Lower leg skin (tissue), 4 donors: ENCODE measurements at places on chromosomes 5 and 9.
A peak's percentile ranks its signal among the peaks of the same experiment; 100 is the strongest.

DNA sequence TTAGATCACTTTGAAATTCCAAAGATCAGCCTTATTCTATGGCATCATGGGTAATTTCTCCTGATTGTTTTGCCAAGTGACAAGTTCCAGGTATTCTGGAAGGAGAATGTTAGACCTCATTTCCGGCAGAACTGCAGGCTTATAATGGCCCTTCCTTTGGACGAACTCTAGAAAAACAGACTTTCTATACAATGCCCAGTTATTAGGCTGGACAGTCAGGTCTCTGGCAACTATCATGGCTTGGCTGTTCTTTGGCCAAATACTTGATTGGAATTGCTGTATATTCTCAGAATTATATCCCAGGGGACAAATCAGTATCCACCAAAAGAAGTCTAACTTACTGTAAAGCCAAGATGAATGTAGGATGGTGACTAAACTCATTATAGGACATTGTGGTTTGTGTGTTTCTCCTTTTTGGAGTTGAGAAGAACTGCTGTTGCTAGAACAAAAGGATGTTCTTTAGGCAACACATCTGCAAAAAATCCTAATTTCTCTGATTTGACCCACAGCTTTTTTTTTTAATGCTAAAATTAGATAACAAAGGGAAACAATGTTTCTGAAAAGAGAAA, 69.0 kb downstream of the ADAMTSL1 start:
- no peak for DNase-seq

GRCh38 chr9:34611811-34612787, at the start of gene RPP25L:
TSS of gene RPP25L (minus strand) at chr9:34612097. CDS start at chr9:34611296, 801 bp downstream.
- peak; percentile 95 for DNase-seq

GRCh38 chr9:91246846-91247245, 114.9 kb downstream of the AUH start:
- DNase-seq = no peak

DNA sequence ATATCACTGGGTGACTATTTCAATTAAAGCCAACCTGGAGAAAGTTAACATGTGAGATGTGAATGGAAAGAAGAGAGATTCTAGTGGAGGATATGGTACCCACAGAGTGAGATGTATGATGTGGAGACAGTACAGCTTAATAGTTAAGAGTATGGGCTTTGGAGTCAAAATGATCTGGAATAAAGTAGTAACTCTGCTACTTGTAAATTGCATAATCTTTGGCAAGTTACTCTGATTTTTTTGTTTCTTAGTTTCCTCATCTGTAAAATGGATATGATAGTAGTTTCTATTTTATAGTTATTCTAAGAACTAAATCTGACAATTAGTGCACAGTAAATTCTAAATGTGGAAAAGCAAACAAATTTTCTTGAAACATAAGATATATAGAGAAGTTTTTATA, 79.2 kb downstream of the ISOC1 start:
- DNase-seq = no peak

DNA sequence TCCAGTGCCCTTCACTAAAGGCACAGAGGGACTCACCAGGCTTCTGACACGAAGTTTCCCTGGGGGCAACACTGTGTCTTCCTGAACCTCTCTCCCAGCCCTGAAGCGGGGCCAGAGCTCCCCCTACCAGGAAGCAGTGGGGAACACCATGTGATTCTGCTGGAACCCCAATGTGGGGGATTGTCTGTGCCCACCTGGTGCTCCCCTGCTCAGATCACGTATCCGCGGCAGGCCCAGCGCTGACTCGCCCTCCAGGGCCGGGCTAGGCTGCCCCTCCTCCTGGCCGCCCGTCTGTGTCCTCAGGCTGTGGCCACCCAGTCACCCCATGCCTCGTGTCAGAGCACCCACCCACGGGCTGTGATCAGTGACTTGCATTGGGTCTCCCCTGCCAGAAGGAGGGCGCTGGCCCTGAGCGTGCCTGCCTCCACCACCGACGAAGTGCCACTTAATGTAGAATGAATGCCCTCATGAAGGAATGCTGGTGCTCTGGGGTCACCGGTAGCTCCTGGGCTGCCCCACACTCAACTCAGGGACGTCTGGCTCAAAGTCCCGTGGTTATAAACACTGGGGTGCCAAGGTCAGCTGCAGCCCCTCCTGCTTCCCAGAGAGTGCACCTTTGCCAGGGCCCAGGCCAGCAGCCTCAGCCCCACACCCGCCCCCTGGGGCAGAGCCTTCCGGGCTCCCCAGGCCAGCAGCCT, 22.1 kb downstream of the SARDH start:
- DNase-seq = no peak

GRCh38 chr9:129497005-129497812, 123.7 kb downstream of the C9orf50 start:
- no peak for DNase-seq

DNA sequence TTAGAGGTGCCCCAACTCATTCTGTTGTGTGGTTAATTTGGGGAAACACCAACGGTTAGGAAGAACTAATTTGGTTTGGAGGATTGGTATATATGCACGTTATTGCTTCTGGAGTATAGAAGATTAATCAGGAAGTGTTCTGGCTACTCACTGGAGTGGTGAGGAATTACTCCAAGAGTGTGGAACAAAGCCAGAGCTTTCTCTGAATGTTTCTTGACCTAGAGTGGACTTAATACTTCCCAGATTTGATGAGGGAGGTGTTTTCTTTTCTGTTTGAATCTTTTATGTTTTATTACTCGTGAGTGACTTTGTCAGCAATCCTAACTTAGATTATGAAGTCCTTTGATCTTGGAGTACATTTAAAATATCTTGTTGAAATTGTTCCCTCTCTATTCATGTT, 163.7 kb downstream of the MAN2A1 start:
- no peak for DNase-seq

DNA sequence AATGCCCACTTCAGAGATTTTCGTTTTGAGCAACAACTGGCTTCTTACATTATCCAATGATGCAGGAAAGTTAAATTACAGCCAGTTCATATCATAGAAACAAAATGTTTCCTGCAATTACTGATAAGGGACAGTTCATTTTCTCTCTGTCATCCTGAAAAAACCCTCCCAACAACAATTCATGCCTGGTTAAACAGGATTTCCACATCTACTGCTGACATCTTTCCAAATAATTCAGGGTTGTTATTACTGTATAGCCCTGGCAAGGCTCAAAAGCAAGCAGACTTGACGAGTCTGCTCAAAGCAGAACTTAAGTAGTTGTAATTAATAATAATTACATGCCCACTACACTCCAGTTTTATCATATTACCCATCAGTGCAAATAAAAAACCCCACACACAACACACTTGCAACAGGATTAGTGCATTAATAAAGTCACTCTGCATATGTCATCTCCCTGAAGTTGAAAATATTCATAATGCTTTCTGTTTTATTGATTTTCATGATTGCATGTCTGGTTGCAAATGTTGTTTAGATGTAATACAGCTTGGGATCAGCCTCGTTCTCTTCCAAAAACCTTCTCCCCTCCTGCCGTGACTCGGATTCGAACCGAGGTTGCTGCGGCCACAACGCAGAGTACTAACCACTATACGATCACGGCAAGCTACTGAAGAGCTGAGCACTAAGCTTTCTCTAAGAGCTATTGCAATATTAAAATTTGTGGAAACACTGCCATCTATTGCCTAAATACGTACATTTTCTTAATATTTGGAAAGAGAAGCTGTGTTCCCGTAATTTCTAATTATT, 119.6 kb upstream of the NFIB start:
- DNase-seq = no peak

GRCh38 chr5:91235271-91235694, 147.8 kb downstream of the ARRDC3 start:
- no peak for DNase-seq

GRCh38 chr9:68970151-68970550, 43.8 kb downstream of the PRKACG start:
- DNase-seq = no peak
